HFFc6 (cell line): ENCODE measurements at places on chromosomes 13 and 19. TPM values are rescaled to one million over a fixed set of nuclear protein-coding genes. Genes with fewer than 3 reads are reported as not detected.

- no peak overlapping the region for H3K27ac ChIP-seq
- H3K36me3 ChIP-seq, result peaks cover 10% of the 10 kb centered on the region
- peaks cover 3% of the 10 kb centered on the region for H3K27me3 ChIP-seq
Observed at GRCh38 chr13:23883255-23883654, 5.9 kb downstream of the MIPEP start.

DNA sequence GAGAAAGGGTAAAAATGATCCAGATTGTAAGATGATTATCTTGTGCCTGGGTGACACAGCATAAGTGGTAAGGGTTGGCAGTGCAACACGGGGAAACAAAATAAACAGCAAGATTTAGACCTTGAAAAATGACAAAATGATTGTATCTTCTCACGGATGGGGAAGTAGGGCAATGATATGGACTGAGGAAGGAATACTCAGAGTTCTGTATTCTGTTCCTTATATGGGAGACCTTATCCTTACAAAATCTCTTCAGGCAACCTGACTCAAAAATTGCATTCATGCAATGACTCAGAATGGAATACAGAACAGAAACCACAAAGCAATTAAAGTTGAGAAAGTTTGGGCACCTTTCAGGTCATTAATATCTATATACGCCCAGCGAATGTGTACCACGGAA, 149.0 kb downstream of the HS6ST3 start:
- no peaks in the 10 kb centered on the region for H3K36me3 ChIP-seq
- DNase-seq, result no peak
- no peak overlapping the region for H3K27ac ChIP-seq
- no peaks in the 10 kb centered on the region for H3K4me1 ChIP-seq
- H3K27me3 ChIP-seq, result no peaks in the 10 kb centered on the region
- no peak overlapping the region for H3K4me3 ChIP-seq

The ZNF530 gene
- 2.1 to 3.8 TPM (median 3.7 TPM) in 3 replicates for total RNA-seq

The SIGLECL1 gene
- total RNA-seq, result not detected in 3 replicates

GRCh38 chr19:1408300-1409203, 1.2 kb downstream of the DAZAP1 start:
- H3K27ac ChIP-seq, result peak overlapping the region; percentile 94
- peaks cover 6% of the 10 kb centered on the region for H3K36me3 ChIP-seq
- H3K4me3 ChIP-seq, result peak overlapping the region; percentile 98
- H3K4me1 ChIP-seq, result peaks cover 39% of the 10 kb centered on the region

GRCh38 chr13:114142640-114143490, 10.4 kb upstream of the RASA3 start:
- no peak overlapping the region for H3K27ac ChIP-seq
- H3K36me3 ChIP-seq, result peaks cover 2% of the 10 kb centered on the region
- H3K27me3 ChIP-seq, result peaks cover 12% of the 10 kb centered on the region
- no peaks in the 10 kb centered on the region for H3K4me1 ChIP-seq

DNA sequence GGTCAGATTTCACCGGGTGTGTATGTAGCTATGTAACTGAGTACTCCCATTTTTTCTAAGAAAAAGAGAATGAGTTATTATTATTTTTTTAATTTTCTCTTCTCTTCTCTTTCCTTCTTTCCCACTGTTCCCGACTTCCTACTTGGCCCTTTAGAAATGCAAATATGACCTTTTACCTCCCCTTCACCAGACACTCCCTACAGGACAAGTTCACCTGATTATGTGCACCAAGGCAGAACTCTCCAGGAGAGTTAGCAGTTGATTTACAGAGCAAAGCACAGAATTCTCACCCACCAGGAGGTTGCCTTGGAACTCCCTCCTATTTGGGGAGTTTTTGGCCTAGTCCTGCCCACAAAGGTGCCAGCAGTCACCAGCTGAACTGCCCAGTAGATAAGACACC, 49.5 kb upstream of the GPR12 start:
- no peaks in the 10 kb centered on the region; the same call in 1 of the 2 replicates for H3K4me1 ChIP-seq
- peaks cover 14% of the 10 kb centered on the region for H3K27me3 ChIP-seq
- H3K36me3 ChIP-seq, result no peaks in the 10 kb centered on the region
- no peak for DNase-seq
- H3K4me3 ChIP-seq, result no peak overlapping the region

The VSIG10L gene
- total RNA-seq, result 0.89 to 2.1 TPM (median 1.5 TPM) in 3 replicates

The PCDH17 gene
- total RNA-seq, result 0.05 TPM in 1 of 3 replicates, not detected in the others

GRCh38 chr19:4409123-4409933, 6.9 kb downstream of the CHAF1A start:
- no peak overlapping the region; the same call in 1 of the 2 replicates for H3K4me3 ChIP-seq
- peaks cover 17% of the 10 kb centered on the region for H3K4me1 ChIP-seq
- H3K27me3 ChIP-seq, result no peaks in the 10 kb centered on the region
- DNase-seq, result no peak

The TEX26 gene
- not detected in 3 replicates for total RNA-seq

GRCh38 chr13:33918199-33918932, 100.4 kb downstream of the RFC3 start:
- peak; percentile 83 for DNase-seq
- peaks cover 2% of the 10 kb centered on the region for H3K27me3 ChIP-seq
- H3K27ac ChIP-seq, result no peak overlapping the region
- peaks cover 20% of the 10 kb centered on the region for H3K4me1 ChIP-seq
- H3K4me3 ChIP-seq, result peak overlapping the region; percentile 37
- no peaks in the 10 kb centered on the region for H3K36me3 ChIP-seq

DNA sequence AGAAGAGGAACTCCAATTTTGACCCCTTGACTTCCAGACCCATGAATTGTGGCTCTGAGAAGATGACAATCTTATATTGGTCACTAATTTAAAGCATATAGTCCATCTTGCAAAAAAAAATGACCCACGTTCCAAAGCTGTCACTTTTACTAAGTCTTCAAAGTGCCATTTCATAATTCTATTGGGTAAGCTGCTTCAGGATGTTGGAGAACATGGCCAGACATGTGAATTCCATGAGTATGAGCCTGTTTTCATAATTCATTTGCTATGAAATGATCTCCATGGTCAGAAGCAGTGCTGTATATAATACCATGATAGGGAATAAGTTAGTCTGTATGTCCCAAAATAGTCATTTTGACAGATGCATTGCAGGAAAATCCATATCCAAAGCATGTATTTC, 1787.3 kb downstream of the SLITRK5 start:
- no peaks in the 10 kb centered on the region for H3K4me1 ChIP-seq
- H3K36me3 ChIP-seq, result no peaks in the 10 kb centered on the region
- no peak overlapping the region for H3K27ac ChIP-seq
- no peaks in the 10 kb centered on the region for H3K27me3 ChIP-seq
- H3K4me3 ChIP-seq, result no peak overlapping the region

DNA sequence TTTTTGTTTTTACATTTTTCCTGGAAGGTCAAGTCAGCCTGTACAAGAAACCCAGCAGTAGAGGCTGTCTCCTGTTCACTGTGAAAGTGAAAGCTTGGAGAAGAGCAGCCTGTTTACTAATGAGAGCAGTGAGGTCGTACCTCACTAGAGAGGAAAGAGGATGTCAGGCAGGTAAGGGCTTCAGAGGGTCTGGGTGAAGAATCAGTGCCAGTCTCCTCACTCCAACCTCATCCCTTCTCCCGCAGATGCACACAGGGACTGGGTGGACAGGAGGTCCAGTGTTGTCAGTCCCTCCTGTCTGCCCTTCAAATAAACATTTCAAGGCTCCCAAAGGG, 462.5 kb downstream of the KLF5 start:
- H3K4me3 ChIP-seq, result peak overlapping the region; percentile 79
- peaks cover 2% of the 10 kb centered on the region for H3K27me3 ChIP-seq
- H3K4me1 ChIP-seq, result peaks cover 23% of the 10 kb centered on the region
- H3K27ac ChIP-seq, result peak overlapping the region; percentile 14; the same call in 1 of the 2 replicates
- DNase-seq, result no peak
- H3K36me3 ChIP-seq, result no peaks in the 10 kb centered on the region

DNA sequence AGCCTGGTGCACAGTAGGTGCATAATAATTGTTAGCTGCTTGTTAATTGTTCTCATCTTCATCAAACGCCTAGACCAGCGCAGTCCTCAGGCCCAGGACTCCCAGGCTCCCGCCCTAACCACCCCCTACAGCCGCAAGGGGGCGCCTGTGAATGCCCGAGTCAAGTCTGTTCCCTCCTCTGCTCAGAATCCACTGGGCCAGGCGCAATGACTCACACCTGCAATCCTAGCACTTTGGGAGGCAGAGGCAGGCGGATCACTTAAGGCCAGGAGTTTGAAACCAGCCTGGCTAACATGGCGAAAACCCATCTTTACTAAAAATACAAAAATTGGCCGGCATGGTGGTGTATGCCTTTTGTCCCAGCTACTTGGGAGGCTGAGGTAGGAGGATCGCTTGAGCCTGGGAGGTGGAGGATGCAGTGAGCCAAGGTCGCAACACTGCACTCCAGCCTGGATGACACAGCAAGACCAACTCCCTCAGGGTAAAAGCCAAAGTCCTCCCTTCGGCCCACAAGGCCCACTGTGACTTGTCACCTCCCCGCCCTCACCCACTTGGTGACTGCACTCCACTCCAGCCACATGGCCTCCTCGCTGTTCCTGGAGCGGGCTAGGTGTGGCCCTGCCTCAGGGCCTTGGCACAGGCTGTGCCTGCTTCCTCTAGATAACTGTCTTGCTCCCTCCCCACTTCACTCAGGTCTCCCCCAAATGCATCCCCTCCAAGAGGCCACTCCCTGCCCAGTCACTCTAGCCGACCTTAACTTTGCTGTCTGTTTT, 9.1 kb downstream of the ZNF653 start:
- no peak overlapping the region for H3K4me3 ChIP-seq
- H3K27ac ChIP-seq, result peak overlapping the region; percentile 53
- H3K4me1 ChIP-seq, result peaks cover 8% of the 10 kb centered on the region
- H3K36me3 ChIP-seq, result peaks cover 10% of the 10 kb centered on the region

DNA sequence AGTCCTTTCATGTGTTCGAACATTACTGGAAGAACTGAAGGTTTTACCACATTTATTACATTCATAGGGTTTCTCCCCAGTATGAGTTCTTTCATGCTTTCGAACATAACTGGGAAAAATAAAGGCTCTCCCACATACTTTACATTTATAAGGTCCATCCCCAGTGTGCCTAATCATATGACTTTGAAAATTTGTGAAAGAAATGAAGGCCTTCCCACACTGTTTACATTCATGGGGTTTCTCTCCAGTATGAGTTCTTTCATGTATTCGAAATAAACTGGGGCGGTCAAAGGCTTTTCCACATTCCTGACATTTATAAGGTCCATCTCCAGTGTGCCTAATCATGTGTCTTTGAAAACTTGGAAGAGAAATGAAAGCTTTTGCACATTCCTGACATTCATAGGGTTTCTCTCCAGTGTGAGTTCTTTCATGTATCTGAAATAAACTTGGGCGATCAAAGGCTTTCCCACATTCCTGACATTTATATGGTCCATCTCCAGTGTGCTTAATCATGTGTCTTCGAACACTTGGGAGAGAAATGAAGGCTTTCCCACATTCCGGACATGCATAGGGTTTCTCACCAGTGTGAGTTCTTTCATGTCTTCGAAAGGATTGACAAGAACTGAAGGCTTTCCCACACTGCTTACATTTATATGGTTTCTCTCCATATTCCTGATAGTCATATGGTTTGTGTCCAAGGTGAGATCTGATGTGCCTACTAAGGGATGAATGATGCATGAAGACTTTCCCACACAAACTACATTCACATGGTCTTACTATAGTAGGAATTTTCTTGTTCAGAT, 24.0 kb downstream of the ZNF564 start:
- DNase-seq, result peak; percentile 49
- no peaks in the 10 kb centered on the region; the same call in 1 of the 2 replicates for H3K27me3 ChIP-seq
- H3K36me3 ChIP-seq, result peaks cover 93% of the 10 kb centered on the region
- no peaks in the 10 kb centered on the region for H3K4me1 ChIP-seq

DNA sequence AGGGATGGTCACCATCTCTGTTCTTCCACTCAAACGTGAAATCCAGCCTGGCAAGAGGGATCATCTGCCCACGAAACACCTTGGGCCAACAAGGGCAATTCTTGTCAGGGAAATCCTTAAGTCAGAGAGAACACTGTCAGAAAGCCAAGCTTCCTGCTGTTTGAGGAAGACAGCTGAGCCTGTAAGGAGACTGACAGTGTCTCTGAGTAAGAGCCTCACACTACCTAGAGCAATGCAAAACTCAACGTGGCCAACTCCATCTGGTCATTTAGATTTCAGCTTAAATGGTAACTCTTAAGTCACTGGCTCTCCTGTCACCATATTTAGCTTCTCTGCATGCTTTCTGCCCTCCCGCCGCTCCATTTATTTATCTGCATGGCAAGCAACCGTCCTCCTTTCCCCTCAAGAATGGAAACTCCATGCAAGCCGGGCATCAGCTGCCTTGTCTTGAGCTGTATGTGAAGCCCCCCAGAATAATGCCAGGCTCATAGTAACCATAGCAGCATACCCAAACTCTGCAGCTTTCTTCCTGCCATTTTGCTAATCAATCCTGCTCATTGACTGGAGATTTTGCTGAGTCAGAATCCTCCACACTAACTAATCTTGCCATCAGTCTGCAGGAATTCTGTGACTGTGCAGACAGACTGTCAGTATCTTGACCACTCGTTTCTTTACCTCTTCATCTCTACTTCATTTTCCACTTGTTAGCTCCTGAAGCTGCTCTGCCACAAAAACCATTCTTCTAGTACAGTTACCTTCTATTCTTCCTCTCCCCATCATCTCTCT, 159.8 kb downstream of the IRS2 start:
- no peak overlapping the region for H3K27ac ChIP-seq
- no peak overlapping the region for H3K4me3 ChIP-seq
- H3K4me1 ChIP-seq, result peaks cover 43% of the 10 kb centered on the region
- peaks cover 10% of the 10 kb centered on the region for H3K27me3 ChIP-seq

The MYH14 gene
- not detected in 3 replicates for total RNA-seq
